ENCODE measurements at places on chromosomes 13 and 19.

DNA sequence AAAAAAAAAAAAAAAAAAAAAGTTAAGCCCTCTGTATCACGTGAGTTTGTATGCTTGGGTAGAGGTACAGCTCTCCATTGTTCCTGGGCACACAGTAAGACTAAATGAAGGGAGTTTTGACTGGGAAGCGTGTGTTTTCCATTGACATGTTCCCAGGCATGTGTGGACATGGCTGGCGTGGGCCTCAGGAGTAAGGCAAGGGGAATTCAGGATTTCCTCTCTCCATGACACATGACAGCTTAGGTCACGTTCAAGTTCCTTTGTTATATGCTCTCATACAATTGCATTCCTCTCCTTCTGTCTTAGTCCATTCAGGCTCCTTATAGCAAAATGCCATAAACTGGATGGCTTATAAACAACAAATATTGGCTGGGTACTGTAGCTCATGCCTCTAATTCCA is 17.1 kb upstream of the MAP3K10 start:
- DNase-seq, result no peak

GRCh38 chr19:39103151-39103550 is 19.0 kb downstream of the ACP7 start:
- no peak for DNase-seq

- DNase-seq, result no peak
These were observed 78.7 kb downstream of the ZNF536 start for GRCh38 chr19:30450835-30451321.

DNA sequence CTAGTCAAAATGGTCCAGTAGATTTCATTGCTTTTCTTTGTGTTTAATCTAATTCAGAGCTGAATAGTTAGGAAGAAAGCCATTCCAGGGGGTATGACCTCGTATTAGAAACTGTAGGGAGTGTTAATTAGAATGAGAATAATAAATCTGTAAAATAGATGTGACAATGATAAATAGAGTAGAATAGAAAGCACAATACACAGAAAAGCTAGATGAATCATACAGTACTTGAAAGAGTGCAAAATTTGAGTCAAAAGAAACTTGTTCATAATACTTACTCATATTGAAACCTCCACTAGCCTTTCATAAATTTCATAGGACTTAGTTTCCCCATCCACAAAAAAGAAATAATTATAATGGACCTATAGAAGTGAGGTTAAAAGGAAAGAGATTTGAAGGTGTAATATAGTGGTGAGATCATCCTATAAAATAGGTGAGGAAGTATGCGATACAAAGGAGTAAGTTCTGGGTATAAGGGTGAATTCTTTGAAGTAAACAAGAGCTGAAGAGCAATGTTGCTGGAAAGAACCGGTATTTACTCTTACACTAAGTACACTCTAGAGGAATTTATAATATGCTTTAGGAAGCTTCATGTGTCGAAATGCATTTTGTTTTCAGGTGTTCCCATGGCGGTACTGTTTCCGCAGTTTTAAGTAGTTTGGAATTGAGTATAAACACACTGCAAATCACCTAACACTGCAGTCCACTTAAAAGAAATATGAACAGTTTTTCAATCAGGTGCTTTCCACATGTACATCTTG is 21.9 kb downstream of the PCDH17 start:
- no peak for DNase-seq

DNA sequence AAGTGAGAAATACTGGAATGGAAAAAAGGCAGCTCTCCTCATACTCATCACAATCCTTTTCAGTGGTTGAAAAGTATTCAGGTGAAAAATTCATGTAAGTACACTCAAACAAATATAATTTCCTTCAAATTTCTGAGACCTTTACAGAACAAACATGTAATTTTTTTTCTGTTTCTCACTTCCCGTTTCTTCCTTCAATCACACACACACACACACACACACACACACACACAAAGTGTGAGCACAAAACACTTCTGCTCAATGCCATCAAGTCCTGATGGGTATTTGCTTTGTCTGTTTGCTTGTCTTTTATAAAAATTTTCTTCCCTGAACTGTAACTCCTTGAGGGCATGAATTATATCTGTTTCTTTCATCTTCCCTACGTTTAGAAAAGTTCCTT is 110.6 kb downstream of the LIG4 start:
- no peak for DNase-seq

DNA sequence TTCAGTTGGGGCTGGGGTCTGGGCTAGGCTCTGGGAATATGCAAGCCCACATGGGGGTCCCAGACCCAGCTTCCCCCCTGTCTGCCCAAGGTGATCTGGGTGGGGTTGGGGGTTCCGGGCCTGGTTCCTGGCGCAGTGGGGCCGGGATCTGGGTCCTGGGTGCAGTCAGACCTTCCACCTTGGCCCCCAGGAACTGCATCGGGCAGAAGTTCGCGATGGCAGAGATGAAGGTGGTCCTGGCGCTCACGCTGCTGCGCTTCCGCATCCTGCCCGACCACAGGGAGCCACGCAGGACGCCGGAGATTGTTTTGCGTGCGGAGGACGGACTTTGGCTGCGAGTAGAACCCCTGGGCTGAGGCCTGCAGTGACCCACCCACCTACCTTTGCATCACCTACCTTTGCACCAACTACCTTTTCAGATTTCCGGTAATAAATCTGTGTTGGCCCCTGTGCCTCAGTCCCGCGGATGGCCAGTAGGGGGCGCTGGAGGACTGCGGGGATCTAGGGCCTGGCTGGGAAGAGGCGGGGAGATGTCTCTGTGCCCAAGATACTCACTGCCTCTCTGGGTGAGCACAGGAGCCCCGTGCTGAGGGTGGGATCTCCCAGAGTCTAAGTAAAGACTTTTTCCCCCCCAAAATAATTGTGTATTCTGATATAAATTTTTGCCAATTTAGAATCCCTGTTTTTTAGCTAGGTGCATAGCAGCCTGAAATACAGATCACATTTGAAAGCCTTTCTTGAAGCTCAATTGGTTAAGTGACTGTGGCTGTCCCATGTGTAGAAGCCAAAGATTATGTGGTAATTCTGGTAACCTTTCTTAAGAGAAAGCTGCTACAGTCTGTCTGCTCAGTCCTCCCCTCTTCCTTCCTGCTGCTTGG is 11.5 kb upstream of the CYP4F3 start:
- DNase-seq, result peak; percentile 76

DNA sequence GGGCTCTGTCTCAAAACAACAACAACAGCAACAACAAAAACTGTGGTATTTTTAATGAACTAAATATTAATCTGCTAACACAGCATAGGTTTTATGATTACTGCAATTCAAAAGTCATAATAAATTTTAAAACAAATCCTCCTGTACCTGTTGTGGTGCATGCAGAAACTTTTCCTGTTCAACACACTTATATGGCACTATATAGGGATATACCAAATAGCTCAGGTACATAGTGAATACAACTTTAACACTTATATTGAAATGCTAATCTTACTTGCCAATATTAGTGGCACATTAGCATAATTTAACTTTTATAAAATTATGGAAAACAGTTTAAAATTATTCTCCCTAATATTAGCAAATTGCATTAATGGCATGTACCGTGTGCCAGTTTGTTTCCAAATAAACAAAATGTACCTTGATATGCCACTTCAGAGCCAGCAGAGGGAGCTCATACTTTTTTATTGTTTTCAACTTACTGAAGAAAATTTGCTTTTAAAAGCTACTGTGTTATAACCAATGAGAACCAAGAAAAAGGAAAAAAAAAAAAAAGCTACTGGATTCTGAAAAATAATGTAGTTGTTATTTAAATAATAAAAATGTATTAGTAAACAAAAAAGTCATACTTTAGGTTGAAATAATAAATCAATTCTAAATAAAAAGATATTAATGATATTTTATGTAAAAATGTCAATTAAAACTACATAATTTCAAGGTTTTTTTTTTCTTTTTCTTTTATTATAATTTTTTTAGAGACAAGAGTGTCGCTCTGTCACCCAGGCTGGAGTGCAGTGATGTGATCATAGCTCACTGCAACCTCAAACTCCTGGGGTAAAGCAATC is 18.0 kb upstream of the RBM26 start:
- DNase-seq, result no peak

- DNase-seq, result peak; percentile 67
These were observed 849 bp downstream of the GAS6 start for GRCh38 chr13:113862931-113863523.

DNA sequence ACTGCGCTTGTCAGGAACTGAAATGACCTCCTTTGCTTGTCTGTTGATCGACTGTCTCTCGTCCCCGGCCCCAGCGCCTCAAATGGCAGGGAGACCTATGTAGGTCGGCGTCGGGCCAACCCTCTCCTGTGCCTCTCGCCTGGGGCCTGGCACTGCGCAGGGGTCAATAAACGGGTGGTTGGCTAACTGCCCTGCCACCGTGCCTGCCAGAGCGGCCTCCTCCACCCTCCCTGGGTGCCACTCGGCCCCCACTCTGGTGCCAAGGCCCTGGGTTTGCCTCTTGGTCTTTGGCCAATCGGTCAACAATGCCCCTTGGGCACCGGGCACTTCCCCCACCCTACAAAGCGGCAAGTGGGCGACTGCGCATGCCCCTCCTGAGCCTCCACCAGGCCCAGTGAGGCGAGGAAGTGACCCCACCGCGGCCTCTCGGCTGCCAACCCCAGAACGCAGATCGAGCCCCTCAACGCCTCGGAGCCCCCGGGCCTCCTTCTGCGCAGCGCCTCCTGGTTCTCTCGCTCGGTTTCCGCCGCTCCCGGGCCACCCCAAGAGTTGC is 1.1 kb downstream of the KEAP1 start:
- peak; percentile 89 for DNase-seq

- DNase-seq, result no peak
These were observed 109.5 kb downstream of the STK24 start for GRCh38 chr13:98467263-98467985.

- no peak for DNase-seq
These were observed 247.4 kb downstream of the OXGR1 start for GRCh38 chr13:96746886-96747285.

- DNase-seq, result no peak
These were observed 12.4 kb downstream of the SNRNP70 start for GRCh38 chr19:49097453-49098288.

DNA sequence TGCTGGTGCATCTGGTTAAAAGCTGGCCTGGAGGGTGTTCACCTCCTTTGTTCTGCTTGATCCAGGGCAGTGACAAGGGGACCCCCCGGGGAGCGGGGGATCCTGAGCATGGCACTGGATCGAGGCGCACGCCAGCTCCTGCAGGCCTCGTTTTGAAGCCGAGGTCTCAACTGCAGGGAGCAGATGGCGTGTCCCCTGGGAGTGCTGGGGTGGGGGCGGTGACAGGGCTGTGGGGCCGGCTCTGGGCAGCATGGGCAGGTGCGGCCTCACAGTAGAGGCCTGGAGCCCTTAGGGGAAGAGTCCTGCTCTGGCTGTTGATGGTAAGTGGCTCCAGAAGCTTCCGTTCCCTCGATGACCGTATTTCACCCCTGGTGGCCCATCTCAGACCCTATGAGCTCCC is 51.8 kb downstream of the CRTC1 start:
- DNase-seq, result no peak

- no peak for DNase-seq
These were observed 2.4 kb downstream of the THAP8 start for GRCh38 chr19:36051637-36052036.

DNA sequence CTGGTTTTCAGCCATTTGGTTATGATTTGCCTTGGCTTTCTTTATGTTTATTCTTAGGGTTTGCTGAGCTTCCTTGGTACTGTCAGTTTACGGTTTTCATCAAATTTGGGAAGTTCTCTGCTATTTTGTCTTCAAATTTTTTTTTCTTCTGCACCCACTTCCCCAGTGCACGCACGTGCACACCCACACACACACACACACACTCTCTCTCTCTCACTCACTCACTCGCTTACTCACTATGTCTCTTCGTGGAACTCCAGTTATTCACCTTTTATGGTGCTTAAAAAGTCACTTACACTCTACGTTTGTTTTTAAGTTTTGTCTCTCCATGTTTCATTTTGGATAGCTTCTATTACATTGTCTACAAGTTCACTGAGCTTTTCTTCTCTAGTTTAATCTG is 7.1 kb downstream of the AKAP11 start:
- no peak for DNase-seq

GRCh38 chr19:989381-990081 is 5.4 kb downstream of the WDR18 start:
- DNase-seq, result no peak

DNA sequence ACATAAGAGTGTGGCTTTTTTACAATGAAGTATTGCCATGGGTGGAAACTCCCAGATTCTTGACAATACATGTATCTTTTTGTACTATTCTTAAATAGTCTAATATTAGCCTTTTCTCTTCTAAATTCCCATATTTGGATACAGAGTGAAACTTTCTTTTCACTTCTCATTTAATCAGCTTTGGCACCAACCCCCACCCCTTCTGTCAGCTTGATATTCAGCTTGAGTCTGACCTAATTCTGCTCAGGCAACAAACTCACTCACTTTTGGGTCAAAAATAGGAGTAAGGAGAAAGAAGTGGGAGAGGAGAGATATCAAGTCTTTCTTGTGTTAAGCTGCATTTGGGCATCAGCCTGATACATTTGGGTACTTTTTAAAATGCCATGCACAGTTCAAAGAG is 397.5 kb downstream of the COG6 start:
- DNase-seq, result no peak

DNA sequence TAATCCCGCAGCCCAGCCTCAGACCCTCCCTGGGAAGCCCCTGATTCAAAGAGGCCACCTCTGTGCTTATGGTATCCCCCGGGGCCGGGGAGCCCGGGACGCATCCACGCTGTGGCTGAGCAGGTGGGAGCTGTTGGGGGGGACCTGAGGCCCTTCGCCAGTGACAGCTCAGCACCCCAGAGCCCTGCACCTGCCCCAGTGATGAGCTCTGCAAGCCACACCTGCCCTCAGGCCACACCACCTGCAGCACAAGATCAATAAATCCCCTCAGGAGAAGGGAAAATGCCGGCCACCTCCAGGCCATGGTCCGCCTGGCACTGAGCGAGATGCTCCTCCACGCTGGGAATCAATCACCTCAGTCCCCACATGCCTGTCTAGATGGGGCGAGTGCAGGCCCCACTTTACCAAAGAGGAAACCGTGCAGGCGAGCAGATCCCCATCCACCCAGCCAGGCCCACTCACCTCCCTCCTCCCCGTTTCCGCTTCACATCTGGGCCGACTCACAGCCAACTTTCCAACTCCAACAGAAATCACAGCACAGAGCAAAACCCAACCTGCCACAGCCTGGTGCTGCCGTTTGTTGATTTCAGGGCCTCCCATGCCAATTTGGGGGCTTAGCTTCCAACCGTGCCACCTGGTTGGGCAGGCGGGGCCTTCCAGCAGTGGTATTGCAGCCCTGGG is 12.8 kb downstream of the MOB3A start:
- DNase-seq, result no peak

All from left colon (tissue), 2 donors.